ENCODE measurements at places on chromosomes 16 and 17.

- DNase-seq: no peak
Observed at GRCh38 chr17:39080421-39081078, 70.9 kb downstream of the PLXDC1 start.

- no peak for DNase-seq
Observed at GRCh38 chr16:67506468-67506867, 22.2 kb upstream of the RIPOR1 start.

DNA sequence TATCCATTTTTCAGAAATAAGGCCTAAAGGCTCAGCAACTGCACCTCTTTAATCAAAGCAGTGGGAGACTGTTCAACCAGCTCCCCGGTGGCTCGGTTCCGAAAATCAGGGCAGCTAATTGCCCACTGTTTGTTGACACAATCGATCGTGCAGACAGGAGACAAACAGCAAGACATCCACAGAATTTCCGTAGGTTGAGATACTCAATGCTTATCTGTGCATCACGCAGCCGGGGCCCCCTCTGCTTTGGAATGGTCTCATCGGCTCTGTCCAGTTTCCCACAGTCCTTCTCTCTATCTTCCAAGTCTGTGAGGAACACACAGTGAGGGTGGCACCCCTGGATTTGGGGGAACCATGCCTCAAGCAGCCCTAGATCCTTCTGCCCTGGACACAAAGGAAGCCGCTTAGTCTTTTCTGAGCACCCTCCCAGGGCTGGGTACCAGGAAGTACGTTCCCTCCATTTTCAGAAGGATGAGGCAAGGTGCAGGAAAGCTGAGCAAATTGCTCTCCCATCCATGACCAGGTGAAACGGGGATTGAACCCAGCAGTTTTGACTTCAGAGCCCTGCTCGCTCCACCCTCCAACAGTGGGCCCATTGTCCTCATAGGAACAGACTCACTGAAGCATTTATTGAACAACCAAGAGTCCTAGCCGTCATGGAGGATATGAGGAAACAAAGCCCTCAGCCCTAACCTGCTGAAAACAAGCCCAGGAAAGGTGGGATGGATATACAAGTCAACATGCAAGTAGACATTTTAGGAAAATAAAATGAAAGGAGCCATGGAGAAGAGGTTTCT is 70.7 kb downstream of the C16orf95 start:
- no peak for DNase-seq

DNA sequence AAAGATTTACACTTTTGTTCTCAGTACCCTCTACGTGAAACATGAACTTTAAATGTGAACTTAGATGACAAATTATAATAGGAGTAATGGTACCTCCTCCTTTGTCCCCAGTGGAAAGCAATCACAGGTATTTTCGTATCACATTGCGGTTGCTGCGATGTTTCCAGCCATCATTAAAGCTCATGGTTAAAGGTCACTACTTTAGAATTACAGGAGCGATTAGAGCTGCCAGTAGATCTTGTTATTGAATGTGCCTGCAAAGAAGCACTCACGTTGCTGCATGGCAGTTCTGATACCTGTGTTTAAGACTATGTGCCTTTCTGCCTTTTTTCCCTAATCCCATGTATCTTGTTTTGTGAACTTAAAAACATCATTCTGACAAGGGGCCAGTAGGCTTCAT is 301.0 kb downstream of the CPPED1 start:
- DNase-seq: no peak
